Left ventricle myocardium inferior (tissue), 1 donor: ENCODE measurements at places on chromosomes 1 and 21.

DNA sequence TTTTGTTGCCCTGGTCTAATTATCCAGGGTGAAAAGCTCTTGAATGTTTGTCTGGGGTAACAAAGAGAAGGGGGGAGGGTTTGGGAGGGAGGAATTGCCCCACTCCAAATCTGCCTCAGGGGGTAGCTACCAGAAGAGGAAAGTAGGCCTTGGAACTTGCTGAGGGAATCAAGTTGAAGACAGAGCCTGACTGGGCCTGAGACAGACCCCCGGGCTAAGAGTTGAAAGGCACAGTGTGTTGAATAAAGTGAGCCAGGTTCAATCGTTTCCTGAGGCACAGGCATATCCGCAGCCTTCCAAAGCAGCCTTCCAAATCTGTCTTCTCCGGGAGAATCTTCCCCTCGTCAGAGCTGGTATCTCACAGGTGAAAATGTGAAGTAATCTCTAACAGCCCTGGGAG, 96.6 kb downstream of the LRIG2 start:
- no peak for DNase-seq

DNA sequence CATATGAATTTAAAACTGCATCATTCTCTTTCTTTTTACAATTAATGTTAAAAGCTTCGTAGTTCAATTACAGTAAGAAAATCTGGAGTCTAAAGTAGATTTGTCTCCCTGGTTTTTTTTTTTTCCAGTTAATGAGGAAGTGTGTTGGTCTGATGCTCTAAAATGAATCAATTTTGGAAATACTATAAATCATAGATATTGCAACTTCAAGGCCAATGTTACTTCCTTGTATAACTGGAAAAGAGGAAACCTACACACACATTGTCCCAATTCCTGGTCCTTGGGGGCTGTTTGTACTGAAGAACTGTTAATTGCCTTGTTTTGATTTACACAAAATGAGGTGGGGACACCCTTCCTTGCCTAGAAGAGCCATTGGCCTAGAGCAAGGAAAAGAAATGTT, 107.2 kb downstream of the RGS2 start:
- no peak for DNase-seq

DNA sequence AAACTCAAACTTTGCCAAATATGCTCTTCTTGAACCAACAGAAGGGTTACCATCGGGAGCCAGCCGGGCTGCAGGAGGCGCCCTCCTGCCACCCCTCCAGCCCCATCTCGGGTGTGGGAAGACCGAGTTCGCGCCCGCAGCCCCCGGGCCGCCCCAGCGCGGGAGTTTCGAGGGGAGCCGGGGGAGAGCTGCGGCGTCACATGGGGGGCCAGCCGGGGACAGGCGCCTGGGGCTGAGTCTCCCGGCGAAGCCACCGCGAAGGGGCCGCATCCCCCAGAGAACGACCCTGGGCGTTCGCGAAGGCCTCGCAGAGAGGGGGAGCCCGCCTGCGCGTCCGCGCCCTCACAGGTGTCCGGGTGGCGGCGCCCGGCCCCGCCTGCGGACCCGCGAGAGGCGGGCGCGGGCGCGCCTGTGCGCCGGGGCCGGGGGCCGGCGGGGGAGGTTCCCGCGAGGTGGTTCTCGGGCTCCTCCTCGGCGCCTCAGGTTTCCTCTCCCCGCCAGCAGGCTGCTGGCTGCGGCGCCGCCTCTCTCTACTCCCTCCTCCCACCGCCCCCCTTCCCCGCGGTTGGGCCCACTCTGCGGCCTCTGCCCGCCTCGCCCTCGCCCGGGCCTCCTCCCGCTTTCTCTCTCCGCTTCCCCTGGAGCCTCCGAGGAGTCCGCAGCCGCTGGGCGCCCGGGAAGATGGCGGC, at the start of gene RAVER2:
TSS of gene RAVER2 (plus strand) at position 584 of the 689 bp plus-strand sequence. CDS start at position 682, 98 bp downstream.
- DNase-seq = peak; percentile 80

- no peak for DNase-seq
Measured at GRCh38 chr1:15350151-15350550, 59.5 kb upstream of the EFHD2 start.

GRCh38 chr1:234327577-234328164, 45.6 kb upstream of the COA6 start:
- DNase-seq = no peak

DNA sequence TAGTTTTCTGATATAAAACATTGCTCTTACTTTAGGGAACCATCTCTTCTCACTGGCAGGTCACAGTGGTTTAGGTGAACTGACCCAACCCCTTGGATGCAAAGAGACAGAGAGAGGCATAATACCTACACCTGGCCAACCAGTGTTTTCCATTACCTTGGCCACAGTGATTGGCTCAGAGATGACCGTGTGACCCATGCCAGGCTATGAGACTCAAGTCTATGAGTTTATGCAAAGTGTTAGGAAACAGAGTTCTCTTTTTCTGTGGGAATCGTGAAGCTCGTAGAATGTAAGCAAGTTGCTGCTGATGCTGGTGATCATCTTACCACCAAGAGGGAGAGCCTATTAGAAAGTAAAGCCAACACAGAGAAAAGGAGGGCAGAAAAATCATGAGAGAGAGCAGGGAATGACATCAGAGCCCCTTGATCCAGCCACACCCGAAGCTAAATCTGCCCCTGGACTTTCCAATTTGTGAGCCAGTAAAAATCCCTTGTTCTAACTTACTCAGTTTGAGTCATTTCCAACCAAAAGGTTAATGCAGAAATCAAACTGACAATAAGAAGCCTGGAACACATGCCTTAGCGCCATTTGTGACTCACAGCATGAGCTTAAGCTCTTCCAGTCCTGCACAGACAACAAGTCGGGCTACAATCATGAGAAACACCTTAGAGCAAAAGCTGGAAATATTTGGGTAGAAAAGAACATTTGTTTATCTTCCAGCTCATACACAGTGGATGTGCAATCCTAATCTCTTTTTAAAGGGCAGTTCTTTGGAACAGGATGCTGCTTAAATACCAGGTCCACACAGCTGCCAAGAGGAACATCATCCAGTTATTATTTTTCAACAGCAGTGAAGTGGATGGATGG, 81.3 kb upstream of the KAZN start:
- no peak for DNase-seq

DNA sequence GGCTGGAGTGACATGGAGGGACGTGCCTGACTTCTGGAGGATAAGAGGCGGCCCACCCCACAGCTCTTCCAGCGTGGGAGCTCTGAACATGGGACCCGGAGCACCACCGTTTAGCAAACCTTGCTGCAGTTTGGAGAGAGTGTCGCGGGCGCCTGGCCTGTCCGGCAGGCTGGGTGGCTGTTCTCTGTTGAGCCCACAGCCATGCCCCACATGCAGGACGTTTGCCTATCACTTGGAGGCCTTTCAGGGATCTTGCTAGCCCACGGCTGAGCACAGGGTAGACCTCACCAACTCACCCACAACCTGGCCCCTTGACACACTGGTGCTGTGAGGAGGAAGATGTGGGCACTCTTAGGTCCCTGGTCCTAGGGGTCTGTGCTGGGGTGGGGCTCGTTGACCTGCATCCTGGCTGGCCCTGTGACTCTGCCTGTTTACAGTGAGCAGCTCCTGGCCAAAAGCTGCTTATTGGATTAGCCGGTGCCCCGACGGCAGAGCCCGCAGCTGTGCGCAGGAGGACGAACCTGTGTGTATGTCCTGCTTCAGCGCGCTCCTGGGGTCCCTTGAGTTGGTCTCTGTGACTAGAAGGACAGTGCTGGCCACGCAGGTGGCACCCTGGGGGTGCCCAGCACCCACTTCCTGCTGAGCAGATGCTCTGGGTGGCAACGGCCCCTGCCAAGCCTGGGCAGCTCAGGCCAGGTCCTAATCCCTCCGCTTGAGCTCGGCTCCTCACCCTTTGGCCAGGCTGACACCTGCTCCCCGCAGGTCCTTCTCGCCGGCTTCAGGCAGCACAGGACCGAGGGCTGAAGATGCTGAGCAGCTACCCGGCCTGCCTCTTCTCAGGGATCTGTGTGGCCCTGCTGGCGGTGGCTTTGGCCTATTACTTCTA, 72.4 kb upstream of the TRAPPC10 start:
- no peak for DNase-seq

DNA sequence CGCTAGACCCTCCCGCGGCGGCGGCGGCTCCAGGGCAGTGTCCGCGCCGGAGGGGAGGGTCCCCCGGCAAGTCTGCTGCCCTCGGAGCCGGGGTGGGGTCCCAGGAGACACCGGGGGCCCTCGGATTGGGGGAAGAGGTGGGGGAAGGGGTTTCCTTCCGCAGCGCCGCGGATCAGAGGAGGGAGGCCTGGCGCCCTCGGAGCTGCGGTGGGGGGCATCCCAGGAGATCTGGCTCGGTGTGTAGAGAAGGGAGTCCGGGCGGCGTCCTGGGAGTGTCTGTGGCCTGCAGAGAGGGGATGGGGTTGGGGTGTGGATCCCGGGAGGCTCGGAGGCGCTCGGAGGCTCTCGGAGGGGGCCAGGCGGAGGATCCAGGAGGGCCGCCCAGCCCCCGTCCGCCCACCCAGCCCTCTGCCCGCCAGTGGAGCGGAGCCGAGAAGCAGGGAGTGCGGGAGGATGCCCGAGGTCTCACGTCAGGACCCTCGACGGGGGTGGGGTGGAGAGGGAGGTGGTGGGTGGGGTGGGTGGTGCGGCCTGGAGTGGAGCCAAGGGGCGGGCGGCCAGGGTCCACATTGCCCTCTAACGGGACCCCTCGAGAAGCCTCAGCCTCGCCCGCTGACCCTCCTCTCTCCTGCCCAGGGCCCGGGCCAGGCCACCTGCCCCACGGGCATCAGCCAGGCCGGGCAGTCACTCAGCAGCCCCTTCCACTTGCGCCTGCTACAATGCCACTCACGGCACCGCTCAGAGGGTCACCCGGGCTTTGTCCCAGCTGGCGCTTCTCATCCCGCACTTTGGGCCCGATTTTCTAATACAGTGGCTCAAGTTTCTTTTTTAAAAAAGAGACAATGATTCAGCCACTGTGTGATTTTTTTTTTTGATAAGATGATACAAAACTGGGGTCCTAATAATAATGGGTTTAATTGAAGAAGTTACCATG, 60.2 kb upstream of the ARHGEF16 start:
- no peak for DNase-seq

DNA sequence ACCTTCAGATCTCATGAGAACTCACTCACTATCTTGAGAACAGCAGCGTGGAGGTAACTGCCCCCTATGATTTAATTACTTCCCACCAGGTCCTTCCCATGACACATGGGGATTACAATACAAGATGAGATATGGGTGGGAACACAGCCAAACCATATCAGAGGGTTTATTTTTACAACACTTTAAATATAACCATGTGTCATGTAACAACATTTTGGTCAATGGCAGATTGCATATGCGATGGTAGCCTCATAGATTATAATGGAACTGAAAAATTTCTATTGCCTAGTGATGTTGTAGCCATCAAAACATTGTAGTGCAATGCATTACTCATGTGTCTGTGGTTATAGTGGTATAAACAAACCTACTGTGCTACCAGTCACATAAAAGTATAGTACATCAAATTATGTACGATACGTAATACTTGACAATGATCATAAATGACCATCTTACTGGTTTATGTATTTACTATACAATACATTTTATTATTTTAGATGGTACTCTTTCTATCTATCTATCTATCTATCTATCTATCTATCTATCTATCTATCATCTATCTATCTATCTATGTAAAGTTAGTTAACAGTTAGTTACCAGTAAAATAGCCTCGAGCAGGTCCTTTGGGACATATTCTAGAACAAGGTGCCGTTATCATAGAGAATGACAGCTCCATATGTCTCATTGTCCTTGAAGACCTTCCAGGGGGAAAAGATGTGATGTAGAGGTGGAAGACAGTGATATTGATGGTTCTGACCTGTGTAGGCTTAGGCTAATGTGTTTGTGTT, 12.6 kb upstream of the S100B start:
- DNase-seq = no peak

DNA sequence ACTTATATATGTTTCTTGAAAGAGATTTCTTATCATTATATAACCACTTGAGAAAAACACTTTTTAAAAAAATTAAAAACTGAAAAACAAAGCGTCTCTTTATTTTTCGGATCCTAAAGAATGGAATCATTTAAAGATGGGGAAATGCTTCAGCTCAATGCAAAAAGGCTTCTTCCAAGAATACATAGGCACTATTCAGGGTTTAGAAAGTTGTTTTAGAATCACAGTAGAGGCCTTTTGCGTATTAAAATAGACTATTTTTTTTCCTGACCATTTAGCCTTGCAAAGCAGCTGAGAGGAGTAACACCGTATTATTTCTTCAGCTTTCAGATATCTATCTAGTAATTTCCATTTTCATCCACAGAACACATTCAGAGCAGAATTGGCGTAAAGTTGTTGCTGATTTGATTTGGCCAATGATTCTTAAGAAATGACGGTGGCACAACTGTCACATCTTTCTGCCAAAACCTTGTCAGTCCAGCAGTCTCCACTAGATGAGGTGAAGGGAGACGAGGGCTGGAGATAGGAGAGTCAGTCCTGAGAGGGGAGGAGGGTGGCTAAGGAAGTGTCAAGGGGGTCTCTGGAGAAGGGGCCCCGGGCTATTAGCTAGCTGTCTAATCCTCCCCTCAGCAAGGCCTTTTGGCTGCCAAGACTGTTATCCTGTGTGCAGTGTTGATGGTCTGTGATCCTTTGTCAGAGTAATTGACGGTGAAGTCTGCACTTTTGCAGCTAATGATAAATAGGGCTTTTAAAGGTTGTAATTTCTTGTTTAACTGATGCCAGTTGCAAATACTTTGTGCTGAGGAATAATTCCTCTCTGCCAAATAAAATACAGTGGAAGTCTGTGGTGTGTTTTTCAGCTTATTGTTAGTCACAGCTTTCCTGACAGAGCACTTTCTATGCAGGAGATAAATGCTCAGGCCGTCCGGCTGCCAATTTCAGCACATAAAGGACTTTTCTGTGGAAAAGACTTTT, 34.7 kb downstream of the PRRX1 start:
- no peak for DNase-seq

- DNase-seq = no peak
Measured at GRCh38 chr1:12057940-12058687, 5.0 kb upstream of the TNFRSF8 start.

GRCh38 chr1:176058686-176059085, 148.4 kb downstream of the COP1 start:
- DNase-seq = no peak

DNA sequence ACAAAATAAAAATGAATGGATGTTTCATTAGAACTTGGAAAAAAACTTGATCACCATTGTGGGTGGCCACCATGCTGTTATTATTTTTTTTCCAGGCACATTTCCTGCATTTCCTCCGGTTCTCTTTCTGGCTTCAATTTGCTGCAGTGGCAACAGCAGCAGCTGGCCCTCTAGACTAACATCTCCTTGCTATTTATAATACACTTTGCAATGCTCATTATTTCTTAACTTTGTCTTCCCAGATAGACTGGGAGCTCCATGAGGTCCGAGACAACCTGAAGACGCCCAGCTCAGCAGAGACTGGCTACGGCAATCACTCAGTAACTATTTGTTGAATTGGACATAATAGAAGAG, 53.4 kb upstream of the ATP5PO start:
- DNase-seq = no peak

- no peak for DNase-seq
Measured at GRCh38 chr21:31457675-31458074, 113.6 kb upstream of the TIAM1 start.
